ENCODE measurements at places on chromosomes 2 and 18.
A peak's percentile ranks its signal among the peaks of the same experiment; 100 is the strongest.

DNA sequence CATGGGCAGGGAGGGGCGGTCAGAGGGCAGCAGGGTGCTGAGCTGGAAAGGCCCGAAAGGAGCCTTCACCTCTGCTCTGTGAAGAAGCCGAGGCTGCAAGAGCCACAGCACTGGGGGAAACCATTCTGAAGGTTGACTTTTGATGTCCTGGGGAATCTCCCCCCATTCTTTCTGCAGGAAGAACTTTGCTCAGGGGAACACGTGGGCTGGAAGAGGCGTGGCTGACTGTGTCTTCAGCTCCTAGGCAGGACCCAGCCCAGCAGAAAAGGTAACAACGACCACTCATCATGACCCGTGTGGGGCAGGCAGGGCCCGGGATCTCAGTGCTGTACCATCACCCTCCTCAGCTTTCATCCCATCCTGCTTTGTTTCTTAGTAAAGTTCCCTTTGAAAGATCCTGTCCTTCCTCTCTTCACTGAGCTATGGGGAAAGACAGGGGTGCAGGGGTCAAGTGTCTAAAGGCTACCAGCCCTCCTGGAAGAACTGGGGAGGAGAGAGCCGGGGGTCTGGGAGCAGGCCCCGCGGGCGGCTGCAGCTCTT is 312.7 kb downstream of the CELF4 start:
- no peak for DNase-seq

GRCh38 chr2:239358062-239358754 is 42.6 kb downstream of the HDAC4 start:
- DNase-seq, result peak; percentile 74

DNA sequence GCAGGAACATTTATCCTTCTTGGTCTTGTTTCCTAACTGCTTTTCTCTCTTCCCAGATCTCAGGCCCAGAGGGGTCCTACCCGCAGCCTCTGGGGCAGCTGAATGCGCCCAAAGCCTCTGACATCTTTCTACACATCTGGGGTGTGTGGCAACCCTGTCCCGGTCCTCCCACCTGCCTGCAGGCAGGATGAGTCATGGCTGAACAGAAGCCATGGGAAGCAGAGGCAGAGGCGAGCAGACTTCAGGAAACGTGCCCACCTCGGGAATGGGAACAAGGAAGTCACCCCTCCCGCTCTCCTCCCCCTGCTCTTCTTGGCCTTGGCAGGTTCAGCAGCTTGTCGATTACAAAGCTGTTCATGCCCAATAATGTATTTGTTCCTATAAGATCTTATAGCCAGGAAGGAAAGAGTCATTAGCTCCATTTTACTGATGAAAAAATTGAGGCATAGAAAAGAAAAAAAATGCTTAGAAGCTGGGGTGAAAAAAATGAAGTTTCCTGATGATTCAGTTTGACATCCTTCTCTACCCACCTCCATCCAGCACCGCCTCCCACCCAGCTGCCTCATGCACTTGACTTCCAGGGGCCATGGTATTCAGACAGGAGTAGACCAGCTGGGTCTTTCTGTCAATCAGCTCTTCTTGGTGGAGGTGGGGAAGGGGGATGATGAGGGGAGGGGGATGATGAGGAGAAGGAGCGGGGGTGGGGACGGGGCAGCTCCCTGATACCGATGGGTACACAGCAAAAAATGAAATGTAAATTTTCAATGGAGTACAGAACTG is 10.4 kb upstream of the KCNF1 start:
- peak; percentile 38 for DNase-seq

- no peak for DNase-seq
Measured at GRCh38 chr2:233967164-233967563, 50.0 kb downstream of the TRPM8 start.

DNA sequence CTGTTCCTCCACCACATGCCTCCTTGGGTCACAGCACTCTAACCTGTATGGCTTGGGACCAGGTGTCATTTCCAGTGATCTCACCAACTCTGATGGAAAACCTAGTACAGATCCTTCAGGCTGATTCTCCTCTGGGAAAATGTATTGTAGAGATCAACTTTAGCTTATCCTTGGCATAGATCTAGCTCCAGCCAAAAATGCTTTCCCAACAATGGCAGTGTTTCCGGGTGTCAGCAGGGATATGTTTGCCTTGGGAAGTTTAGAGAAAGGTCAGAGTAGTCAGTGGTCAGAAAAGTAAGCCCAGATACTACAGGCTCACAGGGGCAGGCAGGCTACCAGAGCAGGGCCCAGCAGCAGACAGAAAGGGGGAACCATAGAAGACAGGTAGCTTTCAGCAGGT is 73.6 kb downstream of the CD8B2 start:
- DNase-seq, result no peak

GRCh38 chr2:159971365-159972152 is 90.9 kb downstream of the PLA2R1 start:
- no peak for DNase-seq

- DNase-seq, result no peak
Measured at GRCh38 chr2:158688721-158689120, 106.4 kb upstream of the DAPL1 start.

DNA sequence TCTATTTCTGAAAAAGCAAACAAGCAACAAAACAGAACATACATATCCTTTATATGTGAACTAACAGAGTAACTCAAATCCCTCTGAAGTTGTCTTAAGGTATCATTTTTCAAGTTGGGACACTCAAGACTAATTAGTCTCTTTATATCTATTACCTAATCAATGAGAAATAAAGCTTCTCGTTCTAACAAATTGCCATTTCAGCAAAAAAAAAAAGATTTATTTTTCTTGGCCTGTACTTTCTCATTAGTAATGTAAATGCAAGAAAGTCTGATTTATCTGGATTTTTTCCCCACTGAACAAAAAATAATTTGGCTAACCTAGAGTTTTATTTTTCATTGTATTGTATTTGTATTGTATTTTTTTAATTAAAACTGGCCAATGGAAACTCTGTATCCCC is 176.1 kb upstream of the NOL4 start:
- DNase-seq, result no peak

DNA sequence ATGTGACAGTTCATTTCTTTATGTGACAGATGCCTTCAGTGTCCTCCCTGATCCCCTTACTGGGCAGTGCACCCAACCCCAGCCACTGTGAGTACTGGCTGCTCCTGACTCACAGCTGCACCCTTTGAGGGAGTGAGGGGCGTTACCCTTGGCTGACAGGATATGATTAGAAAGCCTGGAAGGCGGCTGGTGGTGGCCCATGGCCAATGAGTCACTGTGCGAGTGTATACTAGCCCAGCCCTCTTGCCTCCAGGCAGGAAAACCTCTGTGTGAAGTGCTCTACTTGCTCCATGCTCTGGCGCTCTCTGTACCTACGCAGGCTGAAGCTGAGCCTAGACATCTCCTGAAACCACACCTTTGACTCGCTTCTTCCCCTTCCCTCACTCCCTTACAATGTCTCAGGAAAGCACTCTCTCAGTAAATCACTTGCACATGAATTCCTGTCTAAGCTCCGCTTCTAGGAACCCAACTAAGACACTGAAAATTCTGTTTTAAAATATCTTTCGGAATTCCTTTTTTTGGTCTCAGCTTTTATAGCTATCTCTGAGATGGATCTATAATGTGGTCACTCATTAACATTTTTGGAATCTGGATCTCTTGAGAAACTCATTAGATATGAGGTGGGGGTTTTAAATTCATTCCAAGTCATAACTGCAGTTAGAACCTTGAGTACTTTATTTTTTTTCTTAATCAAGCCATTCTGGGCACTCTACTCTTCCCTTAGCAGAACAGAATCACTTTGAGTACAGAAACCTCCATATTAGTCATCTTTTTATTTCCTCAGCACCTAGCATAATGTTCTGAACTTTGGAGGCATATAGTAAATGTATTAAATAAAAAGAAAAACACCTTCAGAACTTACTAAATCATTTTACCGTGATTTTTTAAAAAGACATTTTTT is 25.3 kb upstream of the STAM2 start:
- no peak for DNase-seq

GRCh38 chr2:85737481-85737880 is 16.3 kb upstream of the ATOH8 start:
- DNase-seq, result no peak

GRCh38 chr2:96207073-96207773 is 1.4 kb downstream of the STARD7 start:
- no peak for DNase-seq

DNA sequence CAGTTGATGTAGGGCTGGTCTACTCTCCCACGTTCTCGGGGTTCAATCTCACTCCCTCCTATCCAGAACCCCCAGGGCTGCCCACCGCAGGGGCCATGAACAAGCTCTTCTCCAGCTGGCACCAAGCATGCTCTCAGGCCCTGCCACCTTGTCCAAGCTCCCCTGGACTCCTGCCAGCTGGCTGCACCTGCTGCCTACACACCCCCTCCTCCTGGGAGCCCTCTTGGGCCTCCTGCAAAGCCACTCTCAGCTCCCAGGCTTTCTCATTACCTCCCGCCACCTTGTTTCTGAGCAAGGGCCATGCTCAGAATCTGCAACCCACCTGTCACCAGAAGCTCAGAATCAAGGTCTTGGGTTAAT is 56.0 kb downstream of the HDAC4 start:
- peak; percentile 78 for DNase-seq

- no peak for DNase-seq
Measured at GRCh38 chr2:26870585-26871095, 22.7 kb downstream of the DPYSL5 start.

GRCh38 chr18:23499291-23499781 is 4.0 kb upstream of the RMC1 start:
- no peak for DNase-seq

- DNase-seq, result no peak
Measured at GRCh38 chr18:54444319-54444914, 86.7 kb downstream of the C18orf54 start.

GRCh38 chr2:27920148-27920885 is 29.8 kb downstream of the BABAM2 start:
- peak; percentile 69 for DNase-seq
